ENCODE measurements at places on chromosomes 2 and 18.

DNA sequence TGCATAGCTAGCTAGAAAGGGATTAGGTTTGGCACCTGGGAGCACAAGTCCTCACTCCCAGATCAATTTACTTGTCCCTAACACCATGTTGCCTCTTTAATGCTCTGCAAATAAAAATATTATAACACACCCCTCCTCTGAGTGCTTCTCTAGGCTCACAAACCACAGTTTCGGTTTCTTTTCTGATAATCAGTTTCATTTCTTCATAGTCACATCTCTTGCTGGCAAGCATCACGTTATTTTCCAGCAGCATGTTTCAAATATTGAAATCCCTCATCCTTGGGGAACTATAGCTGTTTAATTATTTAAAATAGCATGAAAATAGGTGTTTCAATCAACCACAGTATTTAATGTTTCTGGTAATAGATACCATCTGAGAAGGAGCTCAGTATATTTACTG is 13.9 kb upstream of the SMCHD1 start:
- DNase-seq, result no peak

DNA sequence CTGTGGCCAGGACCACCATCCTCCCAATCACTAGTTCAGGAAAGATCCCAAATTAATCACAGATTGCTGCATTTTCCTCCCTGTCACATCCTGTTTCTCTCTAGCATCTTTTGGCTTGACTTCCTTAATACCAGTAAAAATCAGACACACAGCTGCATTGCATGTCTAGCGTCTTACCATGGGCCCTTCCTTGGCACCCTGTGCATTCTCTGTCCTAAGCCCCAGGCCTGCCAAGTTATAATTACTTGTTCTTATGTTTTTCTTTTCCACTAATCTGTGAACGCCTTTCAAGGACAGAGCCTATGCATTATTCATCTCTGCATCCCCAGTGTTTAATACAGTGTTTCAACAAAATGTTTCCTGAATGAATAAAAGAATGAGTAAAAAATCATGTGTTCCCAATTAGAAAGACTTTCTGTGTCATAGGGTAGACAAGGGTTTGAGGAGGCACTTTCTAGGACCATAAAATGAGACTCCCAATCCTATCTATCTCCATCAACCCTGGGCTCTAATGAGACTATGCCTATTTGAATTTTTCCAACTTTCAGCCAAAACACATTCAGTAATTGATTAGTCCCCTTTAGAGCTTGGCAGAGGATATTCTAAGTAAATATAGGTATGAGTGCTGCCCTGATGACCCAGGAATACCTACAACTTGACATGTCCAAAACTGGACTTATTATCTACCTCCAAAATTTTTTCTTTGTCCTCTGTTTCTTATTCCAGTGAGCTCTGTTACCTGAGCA is 10.3 kb upstream of the NT5C1B start:
- DNase-seq, result no peak

- DNase-seq, result no peak
These were observed 4.3 kb downstream of the NLRC4 start for GRCh38 chr2:32260376-32260775.

GRCh38 chr2:83850071-83850725 is 608.9 kb downstream of the SUCLG1 start:
- no peak for DNase-seq

DNA sequence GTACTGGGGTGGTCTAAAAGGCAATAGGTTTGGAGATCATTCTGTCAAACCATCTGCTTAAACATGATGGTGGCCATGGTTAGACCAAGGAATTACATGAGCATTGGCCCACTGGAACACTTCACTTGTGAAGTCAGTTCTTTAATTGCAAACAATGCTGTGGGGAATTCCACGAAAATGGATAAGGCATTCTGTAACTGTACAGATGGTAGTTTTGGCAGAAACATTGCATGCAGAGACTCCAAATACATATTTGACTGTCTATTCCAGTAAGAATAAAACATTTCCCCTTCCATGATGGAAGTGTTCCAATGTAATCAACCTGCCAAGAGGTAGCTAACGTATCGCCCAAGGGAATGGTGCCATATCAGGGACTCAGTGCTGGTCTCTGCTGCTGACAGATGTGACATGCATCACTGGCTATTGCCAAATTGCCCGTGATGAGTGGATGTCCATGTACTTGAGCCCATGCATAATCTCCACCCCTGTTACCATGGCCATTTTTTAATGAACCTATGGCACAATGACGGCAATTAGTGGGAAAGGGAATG is 417.9 kb downstream of the CDH7 start:
- no peak for DNase-seq

DNA sequence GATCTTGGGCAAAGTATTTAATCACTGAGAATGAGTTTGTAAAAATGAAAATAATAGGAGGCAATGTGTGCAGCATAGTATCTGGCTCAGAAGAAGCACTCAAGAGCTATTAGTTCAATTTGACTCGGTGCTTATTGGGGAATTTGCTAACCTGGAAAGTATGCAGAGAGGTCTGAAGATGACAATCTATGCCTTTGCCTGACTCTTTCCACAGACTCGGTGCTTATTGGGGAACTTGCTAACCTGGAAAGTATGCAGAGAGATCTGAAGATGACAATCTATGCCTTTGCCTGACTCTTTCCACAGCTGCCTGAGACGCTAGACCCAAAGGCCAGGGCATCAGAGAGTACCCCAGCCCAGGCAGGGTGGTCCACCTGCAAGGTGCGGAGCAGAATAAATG is 12.2 kb upstream of the SH3BP4 start:
- no peak for DNase-seq

DNA sequence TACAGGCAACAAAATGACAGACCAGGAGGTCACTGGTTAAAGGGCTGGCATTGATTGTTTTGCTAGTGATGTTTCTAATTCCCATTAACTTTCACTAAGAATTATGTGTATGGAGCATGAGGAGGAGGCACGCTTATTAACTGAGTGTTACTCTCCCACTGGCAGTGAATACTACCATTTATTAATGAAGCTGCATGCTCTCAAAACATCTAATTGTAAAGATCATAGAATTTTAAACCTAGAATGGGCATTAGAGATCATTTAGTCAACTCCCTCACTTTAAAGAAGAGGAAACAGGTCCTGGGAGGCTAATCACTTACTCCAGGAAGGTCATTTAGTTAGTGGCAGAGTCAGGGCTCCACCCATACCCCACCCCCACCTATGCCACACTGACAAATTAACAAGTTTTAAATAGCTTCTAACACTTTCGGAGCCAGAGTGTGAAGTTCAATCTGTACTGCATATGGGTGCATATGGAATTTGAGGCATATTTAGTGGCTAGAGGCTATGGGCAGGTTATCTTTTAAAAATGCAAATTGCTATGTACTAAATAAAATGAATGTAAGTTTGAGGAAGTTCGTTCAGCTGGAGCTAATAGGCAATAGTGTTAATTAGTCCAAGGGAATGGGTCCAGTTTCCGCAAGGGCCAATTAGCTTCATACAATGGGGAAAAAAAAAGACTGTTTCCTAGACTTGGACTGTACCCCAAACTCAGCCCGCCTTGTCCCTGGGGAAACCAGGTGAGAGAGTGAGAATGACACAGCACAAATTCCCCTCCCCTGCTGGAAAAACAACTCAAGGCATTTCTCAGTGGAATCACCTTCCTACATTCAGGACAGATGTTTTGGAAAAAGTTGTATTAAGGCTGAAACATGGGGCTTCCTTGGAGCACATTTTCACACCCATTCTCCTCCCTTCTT is 178.8 kb downstream of the ICOS start:
- no peak for DNase-seq

GRCh38 chr2:115880558-115880957 is 1438.1 kb downstream of the DPP10 start:
- no peak for DNase-seq

DNA sequence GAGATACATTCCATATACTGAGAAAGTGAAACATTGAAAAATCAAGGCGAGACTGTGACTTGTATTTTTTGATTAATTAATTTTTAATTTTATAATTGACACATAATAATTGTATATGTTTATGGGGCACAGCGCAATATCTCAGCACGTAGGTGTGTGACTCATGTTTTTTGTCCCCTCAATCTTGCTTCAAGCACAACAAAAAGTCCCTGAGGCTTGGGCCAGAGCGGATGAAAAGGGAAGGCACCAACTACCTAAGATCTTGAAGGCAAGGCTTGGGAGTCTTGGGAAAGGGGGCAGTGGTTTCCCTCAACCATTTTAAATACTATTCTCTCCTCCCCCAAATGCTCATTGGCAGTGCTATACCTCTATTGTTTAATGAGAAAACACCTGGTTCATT is 9.9 kb downstream of the SGPP2 start:
- no peak for DNase-seq

DNA sequence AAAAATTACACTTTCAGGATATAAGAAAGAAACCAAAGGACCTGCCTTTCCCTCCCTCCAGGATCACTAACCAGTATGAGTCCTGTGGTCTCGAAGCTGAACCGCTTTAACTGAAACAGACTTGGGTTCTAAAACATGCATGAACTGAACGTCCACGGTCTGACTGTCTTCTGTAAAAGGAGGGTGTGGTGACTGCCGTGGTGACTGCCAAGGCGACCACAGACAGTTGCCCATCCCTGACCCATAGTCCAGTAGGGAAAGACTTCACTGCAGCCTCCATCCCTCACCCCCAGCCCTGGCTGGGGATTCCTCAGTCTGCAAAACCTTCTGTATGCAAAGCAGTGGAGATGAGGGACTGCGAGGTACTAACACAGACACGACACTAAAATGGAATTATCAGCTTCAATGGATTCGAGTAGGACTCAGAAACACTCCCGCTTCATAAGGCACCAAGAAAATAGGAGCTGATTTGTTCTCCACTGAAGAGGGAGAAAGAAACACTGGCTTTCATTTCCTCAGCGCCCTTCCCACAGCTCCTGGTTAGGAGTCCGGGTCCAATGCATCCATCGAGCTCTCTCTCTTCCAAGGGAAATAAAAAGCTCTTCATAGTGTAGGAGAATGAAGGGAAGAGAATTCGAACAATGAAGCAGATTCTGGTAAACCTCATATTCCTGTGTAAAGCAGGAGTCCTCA is 197.2 kb downstream of the HDAC4 start:
- no peak for DNase-seq

DNA sequence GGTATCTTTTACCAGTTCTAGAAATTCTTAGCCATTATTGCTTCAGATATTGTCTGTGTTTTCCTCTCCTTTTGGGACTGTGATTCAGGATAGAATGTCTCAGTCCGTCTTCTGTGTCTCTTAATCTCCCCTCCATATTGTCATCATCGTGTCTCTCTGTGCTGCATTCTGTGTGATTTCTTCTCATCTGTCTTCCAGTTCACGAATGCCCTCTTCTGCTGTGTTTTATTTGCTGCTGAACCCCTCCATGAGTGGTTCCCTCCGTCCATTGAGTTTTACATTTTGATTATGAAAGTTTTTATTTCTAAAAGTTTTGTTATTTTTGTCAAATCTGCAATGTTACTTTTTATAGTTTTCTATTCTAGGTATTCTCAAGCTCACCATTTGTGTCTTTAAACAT is 11.7 kb downstream of the D2HGDH start:
- DNase-seq, result no peak

DNA sequence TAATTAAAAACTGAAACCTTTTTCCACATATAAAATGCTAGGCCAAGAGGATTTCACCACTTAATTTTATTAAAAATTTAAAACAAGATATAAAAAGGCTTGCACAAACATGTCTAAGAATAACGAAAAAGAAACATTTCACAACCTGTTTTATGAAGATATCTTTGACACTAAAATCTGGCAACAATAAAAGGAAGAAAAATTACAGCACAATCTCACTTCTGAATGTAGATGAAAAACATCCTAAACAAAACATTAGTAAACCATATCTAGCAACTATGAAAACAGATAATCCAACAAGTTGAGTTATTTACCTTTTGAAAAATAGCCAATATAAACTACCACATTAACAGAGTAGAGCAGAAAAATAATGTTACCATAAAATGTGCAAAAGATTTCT is 185.4 kb upstream of the MMADHC start:
- DNase-seq, result no peak

DNA sequence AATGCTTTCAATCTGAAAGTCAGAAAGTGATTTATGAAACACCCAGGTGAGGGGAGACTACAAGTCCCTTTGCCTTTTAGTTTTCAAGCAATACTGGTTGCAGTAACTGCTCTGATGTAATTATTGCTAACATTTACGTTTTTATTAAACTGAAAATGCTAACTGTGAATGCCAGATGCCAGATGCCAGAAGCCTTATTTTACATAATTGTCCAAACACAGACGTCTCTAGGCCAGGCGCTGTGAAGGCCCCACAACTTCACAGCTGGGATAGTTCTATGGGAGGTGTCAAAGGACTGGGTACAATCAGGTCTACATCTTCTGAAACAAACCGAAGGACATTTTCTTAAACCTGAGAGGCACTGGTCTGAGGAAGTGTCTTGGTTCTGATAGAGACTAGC is 27.5 kb upstream of the MSGN1 start:
- DNase-seq, result no peak

DNA sequence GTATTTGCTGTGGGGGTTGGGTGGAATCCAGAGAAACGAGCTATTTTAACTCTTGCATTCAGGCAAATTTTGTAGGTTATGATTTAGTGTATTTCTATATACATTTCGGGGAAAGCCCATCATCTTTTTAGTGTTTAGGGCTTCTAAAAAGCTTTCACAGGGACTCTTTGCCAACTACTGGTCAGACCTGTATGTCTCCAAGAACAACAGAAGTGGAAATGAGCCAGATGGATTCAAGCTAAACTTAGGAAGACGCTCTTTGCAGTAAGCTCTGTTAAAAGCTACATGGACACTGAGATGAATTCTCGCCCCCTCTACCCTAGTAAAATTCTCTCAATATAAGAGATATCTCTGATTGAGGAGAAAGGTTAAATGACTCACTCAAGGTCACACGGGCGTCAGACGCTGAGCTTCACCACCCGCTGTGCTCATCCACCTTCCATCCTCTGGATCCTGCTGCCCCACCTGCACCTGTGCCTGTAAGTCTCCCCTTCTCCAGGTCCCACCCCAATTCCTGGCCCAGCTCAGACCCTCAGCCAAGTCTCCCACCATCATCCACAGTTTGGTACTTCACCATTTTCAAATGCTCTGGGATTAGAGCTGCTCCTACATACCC is 85.6 kb downstream of the MARCHF4 start:
- no peak for DNase-seq

GRCh38 chr2:238376884-238377391 is 49.8 kb upstream of the ASB1 start:
- no peak for DNase-seq

GRCh38 chr2:26772064-26773001 is 8.2 kb downstream of the SLC35F6 start:
- no peak for DNase-seq

GRCh38 chr18:67504739-67505138 is 11.8 kb downstream of the DSEL start:
- no peak for DNase-seq

DNA sequence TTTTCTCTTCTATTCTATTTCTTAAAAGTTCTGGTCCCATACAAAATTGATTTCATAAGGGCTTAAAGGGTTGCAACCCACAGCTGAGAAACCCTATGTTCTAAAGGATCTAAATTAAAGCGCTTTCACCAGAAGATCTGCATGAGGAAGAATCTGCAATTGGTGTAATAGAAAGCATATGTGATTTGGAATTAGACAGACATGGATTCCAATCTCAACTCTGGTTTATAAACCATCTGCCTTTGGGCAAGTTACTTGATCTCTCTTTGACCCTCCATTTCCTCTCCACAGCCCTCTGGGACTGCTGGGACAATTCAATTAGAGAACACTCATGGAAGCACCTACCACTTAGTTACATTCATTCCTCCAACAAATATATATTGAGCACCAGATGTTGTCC is 178.7 kb downstream of the ANTXR1 start:
- no peak for DNase-seq

Measured in renal cortex interstitium (tissue), 15 donors.